ENCODE measurements at places on chromosomes 12 and 14.

DNA sequence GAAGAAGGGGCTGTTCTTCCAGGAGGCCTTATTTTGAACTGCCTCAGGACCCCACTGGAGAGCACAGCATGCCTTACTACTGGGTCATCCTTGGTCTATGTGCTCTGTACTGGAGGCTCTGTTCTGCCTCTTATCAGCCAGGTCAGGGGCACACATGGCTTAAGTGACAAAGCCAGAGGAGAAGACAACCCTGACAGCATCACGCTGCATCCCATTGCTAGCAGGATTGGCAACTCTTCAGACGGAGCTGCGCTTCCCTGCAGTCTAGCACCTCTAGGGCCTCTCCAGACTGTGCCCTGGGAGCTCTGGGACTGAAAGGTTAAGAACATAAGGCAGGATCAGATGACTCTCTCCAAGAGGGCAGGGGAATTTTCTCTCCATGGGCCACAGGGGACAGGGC lies 17.3 kb upstream of the TIGAR start:
- no peak for DNase-seq

GRCh38 chr14:65387628-65388027 lies 24.9 kb upstream of the FUT8 start:
- no peak for DNase-seq

DNA sequence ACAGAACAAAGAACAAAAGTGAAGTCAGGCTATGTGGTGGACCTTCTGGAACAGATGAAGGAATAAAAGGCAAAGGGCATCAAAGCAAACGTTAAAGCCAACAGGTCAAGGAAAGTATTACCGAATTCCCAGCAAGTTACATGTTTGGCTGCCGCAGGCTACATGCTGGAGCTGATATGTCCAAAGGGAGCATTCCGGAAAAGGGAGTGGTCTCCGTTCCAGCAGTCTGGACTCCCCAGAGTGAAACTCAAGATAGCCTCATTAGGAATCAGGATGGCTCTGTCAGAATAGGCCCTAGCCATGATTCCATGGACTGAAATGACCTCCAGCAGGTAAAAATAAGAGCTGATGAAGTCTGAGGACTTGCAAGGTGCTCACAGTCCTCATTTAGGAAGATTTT lies 379.8 kb upstream of the PRICKLE1 start:
- no peak for DNase-seq

DNA sequence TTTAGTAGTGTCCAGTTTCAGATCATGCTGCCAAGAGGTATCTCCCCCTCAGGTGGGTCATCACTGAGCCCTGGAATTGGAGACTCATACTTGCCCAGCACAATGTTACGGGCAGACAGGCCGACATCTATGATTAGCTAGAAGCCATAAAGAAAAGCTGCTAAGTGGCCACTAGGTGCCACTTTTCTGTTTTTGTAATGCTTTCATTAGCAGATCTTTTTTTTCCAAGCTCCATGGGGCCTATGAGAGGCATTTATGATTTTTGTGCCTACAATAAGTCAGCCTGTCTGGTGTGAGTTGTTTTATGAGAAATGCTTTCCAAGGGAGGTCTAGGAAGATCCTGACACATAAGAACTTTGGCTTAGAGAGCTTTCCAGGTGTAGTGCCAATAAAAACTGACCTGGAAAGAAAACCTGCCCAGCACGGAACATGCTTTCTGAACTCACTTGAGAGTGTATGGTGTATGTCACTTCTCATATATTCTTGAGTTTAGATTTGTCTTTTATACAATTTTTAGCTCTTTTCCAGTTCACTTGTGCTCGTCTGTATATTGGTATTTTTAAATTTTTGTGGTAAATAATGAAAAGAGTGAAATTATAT lies 21.8 kb upstream of the SMCO2 start:
- DNase-seq, result no peak

DNA sequence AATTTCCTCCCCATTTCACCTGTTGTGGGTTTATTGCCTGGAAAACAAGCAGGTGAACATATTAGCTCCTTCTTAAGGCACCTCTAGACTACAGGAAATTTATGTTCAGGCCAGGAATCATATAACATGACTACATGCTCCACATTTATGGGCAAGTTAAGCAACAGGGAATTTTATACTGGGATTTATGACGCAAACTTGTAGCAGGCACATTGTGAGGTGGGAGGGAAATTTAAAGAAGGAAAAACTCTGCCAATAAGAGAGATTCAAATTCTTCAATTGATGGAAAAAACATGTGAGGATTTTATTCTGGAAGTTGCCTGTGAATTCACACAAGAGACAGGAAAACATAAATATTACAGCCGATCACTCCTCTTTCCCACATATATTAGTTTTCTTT lies 93.9 kb downstream of the TBC1D30 start:
- DNase-seq, result no peak

- no peak for DNase-seq
Observed at GRCh38 chr12:110568752-110569151, 14.4 kb downstream of the PPTC7 start.

DNA sequence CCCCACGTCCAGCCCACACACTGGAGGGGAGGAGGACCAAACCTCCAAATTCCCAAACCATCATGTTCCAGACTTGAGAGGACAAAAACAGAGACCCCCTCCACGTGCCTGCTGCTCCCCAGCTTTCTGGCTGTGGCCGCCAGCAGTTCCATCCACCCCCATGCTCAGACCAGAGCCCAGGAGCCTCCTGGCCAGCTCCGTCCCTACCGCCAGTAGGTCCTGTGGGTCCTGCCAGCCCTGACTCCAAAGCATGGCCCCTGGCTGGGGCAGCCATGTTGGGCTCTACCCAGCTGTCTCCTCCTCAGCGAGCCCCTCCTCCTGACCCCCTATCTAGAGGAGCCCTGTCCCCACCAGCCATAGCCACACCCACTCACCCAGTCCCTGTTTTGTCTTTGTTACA lies 227.3 kb upstream of the RTL1 start:
- DNase-seq, result no peak

GRCh38 chr12:84874125-84874824 lies 38.3 kb downstream of the SLC6A15 start:
- DNase-seq, result no peak

DNA sequence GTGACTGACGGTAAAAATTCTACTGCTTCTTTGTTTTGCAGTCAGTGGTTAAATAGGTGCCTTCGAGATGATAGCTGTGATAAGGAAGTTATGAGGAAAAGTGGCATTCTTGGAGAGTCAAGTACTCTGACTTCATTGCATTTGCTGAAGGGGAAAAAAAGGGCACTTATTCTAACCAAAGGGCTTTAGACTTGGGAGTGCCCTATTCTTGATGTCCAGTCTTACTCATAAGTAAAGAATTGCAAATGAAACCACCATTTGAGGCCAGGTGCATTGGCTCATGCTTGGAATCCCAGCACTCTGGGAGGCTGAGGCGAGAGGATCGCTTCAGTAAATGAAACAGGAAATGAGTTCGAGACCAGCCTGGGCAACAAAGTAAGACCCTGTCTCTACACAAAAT lies 40.3 kb downstream of the BRAP start:
- no peak for DNase-seq

DNA sequence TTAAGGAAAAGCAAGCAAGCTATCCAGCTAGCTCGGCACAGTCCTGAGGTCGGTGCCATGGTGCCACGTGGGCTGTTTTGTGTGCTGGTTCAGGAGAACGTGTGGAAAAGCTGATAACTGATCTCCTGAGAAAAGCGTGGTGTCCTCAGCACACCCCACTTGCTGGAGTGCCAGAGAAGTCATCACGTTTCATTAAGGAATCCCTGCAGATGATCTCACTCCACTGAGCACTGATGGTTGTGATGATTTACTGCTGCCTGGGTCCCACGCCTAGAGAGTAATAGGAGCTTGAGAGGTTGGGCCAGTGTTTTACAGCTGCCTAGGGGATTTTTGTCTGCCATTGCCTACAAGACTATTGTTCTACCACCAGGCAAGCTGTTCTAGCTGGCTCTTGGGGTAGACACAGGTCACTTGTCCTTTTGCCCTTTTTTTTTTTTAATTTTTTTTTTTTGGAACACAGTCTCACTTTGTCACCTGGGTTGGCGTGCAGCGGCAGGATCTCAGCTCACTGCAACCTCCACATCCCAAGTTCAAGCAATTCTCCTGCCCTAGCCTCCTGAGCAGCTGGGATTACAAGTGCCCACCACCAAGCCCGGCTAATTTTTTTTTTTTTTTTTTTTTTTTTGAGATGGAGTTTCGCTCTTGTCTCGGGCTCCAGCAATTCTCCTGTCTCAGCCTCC lies 42.3 kb upstream of the EVL start:
- DNase-seq, result no peak

GRCh38 chr12:55931780-55932550 lies 1.0 kb downstream of the DGKA start:
- DNase-seq, result no peak

- no peak for DNase-seq
Observed at GRCh38 chr14:82075566-82075965, 541.9 kb upstream of the SEL1L start.

DNA sequence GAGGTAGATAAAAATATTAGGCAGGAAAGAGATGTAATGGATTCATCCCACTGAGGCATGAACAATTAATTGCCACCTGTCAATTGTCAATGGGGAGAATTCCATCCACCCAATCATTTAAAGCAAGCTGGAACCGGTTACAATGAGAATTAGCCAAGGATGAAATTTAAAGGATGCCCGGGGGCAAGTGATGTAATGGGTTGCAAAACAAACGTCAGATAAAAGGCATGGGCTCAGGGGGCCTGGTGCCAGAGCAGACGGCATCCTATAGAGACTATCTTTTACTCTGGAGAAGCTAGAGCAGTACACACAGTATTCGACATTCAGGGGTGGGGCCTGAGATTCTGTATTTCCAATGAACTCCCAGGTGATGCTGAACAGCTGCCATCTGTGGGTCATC lies 80.5 kb upstream of the ZFP36L1 start:
- DNase-seq, result no peak

- no peak for DNase-seq
Observed at GRCh38 chr14:38127356-38127755, 80.3 kb upstream of the SSTR1 start.

DNA sequence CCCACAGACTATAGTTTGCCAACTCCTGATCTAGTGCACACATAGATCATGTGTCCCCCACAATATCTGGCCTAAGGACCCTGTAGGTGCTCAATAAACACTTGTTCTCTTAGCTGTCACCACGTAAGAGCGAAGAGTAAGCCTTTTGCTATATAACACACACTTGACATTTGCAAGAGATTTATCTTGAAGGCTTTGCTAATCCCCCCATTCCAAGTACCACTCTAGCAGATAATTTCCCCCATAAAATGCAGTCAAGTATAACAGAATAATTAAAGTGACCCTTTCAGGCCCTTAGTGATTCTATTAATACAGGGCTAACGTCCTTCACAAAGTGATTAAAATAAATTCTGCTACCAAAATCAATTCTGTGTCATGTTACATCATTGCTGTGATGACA lies 87.5 kb downstream of the PLXNC1 start:
- no peak for DNase-seq

GRCh38 chr12:103499571-103499970 lies 3.8 kb upstream of the C12orf42 start:
- no peak for DNase-seq

DNA sequence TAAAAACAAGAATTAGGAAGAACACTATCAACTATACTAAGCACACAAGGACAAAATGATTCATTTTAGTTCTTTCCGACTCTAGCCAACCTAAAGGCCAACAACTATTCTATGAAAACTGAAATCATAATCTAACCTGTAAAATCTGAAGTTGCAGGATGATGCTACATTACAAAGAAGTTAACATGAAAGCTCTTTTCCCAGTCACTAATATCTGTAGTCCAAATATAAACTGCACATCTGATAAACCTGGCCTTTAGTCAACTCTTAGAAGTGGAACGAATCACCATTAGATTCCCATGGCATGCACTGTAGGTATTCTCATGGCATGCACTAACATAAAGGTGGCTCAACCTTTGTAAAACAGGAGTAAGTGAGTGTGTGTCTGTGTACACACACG lies 41.7 kb downstream of the BLTP3B start:
- no peak for DNase-seq

DNA sequence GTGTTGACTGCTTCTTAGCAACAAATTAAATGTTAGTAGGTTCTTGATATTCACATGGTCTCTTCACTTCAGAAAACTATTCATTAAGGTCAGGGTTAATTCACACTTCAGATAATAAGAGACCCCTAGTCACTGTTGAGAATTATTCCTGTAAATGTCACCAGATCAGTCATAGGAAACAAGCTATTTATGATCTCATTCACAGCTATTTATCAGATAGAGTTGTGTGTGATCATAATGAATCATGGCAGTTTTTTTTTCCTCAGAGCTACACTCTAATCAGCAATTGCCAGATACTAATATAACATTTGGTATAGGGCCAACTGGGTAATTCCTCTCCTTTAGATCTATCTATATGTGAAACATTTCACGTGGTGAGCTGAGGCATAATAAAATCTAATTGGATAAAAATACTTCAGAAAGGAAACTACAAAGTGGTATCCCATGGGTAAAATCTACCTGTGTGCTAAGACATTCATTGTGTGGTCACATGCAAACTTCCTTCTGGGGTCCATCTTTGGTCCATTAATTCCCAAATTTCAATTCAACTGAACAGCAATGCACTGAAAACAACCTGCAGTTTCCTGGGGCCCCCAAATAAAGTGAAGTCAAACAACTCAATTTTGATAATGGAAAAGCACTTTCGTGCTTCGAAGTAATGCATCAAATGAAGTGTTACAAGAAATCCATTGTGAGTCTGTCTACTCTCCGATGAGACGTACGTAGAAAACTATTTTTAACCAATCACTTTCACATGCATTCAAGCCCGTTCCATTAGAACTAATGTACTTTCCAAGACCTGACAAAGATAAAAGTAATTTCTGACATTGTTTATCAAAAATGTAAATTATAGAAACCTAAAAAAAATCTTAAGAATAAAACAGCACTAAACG lies 197.0 kb downstream of the ACSS3 start:
- no peak for DNase-seq

- no peak for DNase-seq
Observed at GRCh38 chr12:45703942-45704341, 25.6 kb upstream of the ARID2 start.

DNA sequence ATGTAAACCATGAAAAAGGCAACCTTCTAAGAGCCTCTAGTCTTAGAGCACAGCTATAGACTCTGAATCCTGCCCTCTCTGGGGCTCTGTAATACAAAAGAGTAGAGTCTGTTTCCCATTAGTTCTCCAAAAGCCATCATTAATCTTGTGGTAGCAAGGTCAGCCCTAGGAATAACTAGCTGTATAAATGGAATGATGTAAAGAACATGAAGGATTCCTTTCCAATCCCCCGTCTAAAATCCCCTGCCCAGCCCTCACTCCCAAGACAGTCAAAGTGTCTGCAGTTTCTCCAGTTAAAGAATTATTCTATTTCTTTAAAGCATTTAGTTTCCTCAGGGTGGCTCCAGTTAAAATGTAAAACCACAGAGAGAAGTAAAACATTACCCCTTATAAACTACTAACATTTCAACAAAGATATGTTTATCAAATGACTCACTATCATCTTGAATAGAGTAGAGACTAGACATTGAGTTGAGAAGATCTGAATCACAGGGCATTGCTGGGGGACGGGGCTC lies 104.2 kb downstream of the ST8SIA1 start:
- DNase-seq, result no peak

- DNase-seq, result no peak
Observed at GRCh38 chr12:104309446-104309993, 6.0 kb downstream of the EID3 start.

All from stimulated activated CD8-positive, alpha-beta memory T cell treated with anti-CD3 and anti-CD28 coated beads, Interleukin-15, amount 100 ng/mL, for 48 hours (primary cell).